Esophagus (tissue), 2 donors: ENCODE measurements at places on chromosomes 11 and 22. TPM values are rescaled to one million over a fixed set of nuclear protein-coding genes. Genes with fewer than 3 reads are reported as not detected.

DKK3 gene
- 9.7 TPM for polyA plus RNA-seq

RIMBP3B gene
- polyA plus RNA-seq = 0.01 TPM

RASD2 gene
- polyA plus RNA-seq = 0.64 TPM

AASDHPPT gene
- polyA plus RNA-seq = 12.5 TPM

RIMBP3C gene
- 0.01 TPM for polyA plus RNA-seq

LRP5 gene
- 24.5 TPM for polyA plus RNA-seq

LAYN gene
- 1.4 TPM for polyA plus RNA-seq

FLRT1 gene
- 0.04 TPM for polyA plus RNA-seq

CHADL gene
- 5.9 TPM for polyA plus RNA-seq

HEPHL1 gene
- polyA plus RNA-seq = 5.9 TPM

ACR gene
- polyA plus RNA-seq = 0.14 TPM

P4HA3 gene
- 0.04 TPM for polyA plus RNA-seq

IGLL5 gene
- 1.3 TPM for polyA plus RNA-seq

DNAJB7 gene
- polyA plus RNA-seq = not detected

CASP4 gene
- polyA plus RNA-seq = 54.0 TPM

SCN4B gene
- 1.1 TPM for polyA plus RNA-seq

HOATZ gene
- not detected for polyA plus RNA-seq

CBX7 gene
- 12.2 TPM for polyA plus RNA-seq

KCNQ1OT1 gene
- polyA plus RNA-seq = 0.51 TPM

OR56B4 gene
- polyA plus RNA-seq = not detected

TESMIN gene
- polyA plus RNA-seq = 3.7 TPM

P2RY6 gene
- polyA plus RNA-seq = 1.7 TPM

ZPR1 gene
- polyA plus RNA-seq = 24.4 TPM

KRTAP5-7 gene
- polyA plus RNA-seq = 0.20 TPM

TRPM5 gene
- 0.01 TPM for polyA plus RNA-seq

HPS4 gene
- polyA plus RNA-seq = 14.8 TPM

CALCA gene
- not detected for polyA plus RNA-seq
